Osteocyte (in vitro differentiated cells): ENCODE measurements at places on chromosomes 5 and 9. TPM values are rescaled to one million over a fixed set of nuclear protein-coding genes. Genes with fewer than 3 reads are reported as not detected.
A peak's percentile ranks its signal among the peaks of the same experiment; 100 is the strongest.

- no peaks in the 10 kb centered on the region for H3K27me3 ChIP-seq
- peaks cover 26% of the 10 kb centered on the region for H3K4me1 ChIP-seq
- H3K36me3 ChIP-seq, result no peaks in the 10 kb centered on the region
- H3K4me3 ChIP-seq, result no peak overlapping the region
These were observed 37.4 kb upstream of the SSBP2 start for GRCh38 chr5:81788329-81788728.

DNA sequence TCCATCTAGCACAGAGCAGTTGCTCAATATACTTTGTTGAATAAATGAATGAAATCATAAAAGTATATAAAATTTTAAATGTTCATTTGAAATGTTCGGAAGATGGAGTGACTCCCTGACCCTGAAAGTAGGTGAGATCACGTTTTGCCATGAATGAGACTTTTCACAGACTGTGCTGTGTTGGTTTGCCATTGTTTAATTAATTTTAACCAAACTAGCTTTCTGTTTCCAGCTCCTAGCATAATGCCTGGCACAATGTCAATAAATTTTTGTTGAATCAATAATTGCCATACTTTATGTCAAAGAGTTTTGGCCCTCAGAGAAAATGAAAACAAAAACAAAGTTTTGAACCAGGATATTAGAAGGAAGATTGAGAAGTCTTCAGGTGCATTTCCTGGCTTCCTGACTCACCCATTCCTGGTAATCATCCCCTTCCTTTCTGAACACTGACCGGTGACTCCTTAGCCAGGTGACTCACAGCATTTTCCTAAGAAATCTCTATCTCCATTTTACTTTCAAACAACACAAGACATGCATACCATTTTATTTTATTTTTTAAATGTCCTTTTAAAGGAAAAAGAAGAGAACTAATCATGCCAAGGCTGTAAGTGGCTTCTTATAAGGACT lies 15.1 kb downstream of the SLC28A3 start:
- no peak overlapping the region for H3K27ac ChIP-seq
- peaks cover 27% of the 10 kb centered on the region for H3K4me1 ChIP-seq
- no peak for DNase-seq
- H3K4me3 ChIP-seq, result no peak overlapping the region
- peaks cover 2% of the 10 kb centered on the region for H3K36me3 ChIP-seq
- H3K27me3 ChIP-seq, result no peaks in the 10 kb centered on the region

DNA sequence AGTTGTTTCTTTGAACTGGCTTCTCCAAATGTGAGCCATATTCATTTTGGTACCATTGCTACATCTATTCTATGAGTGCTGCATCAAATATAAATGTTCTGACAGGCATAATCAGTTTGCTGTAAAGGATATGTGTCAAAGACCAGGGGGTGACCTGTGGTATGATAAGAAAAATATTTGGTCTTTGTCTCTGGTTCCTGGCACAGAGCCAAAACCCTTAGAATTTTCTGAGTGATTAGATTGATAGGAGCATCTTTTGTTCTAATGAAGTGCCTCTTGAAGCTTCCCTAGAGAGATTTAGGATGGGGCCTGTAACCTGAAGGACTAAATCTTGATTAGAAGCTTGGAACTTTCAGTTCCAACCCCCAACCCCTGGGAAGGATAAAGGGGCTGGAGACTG lies 256.3 kb downstream of the NNT start:
- H3K27ac ChIP-seq, result no peak overlapping the region
- no peak for DNase-seq
- no peaks in the 10 kb centered on the region for H3K36me3 ChIP-seq
- H3K27me3 ChIP-seq, result no peaks in the 10 kb centered on the region
- H3K4me1 ChIP-seq, result no peaks in the 10 kb centered on the region

DNA sequence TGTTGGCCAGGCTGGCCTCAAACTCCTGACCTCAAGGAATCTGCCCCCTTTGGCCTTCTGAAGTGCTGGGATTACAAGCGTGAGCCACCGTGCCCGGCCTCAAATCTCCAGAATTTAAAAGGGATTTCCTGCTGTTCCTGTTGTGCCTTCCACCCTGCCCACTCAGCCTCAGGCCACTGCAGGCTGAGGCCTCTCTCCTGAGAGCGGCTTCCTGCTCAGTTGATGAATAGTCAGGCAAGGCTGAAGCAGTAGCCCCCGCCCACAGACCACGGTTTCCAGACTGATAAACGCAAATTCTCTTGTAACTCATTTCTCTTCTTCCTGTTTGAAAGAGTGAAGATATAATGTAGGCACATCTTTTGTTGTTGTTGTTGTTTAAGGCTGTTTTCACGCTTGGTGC lies 127.0 kb upstream of the PLCXD3 start:
- DNase-seq, result no peak
- peaks cover 13% of the 10 kb centered on the region for H3K27me3 ChIP-seq
- H3K4me3 ChIP-seq, result no peak overlapping the region
- no peaks in the 10 kb centered on the region for H3K36me3 ChIP-seq
- H3K27ac ChIP-seq, result no peak overlapping the region

- no peak overlapping the region for H3K4me3 ChIP-seq
- H3K36me3 ChIP-seq, result no peaks in the 10 kb centered on the region
- DNase-seq, result no peak
- H3K4me1 ChIP-seq, result peaks cover 21% of the 10 kb centered on the region
These were observed 207.1 kb downstream of the SGCD start for GRCh38 chr5:156534085-156534484.

Gene CARD19
- total RNA-seq, result 35.8 and 42.9 TPM in 2 replicates

Gene OBP2B
- total RNA-seq, result not detected in 2 replicates

- H3K27me3 ChIP-seq, result peaks cover 5% of the 10 kb centered on the region
- DNase-seq, result no peak
- no peaks in the 10 kb centered on the region for H3K4me1 ChIP-seq
- no peak overlapping the region for H3K27ac ChIP-seq
These were observed 90.9 kb downstream of the SV2C start for GRCh38 chr5:76174101-76174500.

GRCh38 chr9:116490321-116490720 lies 196.8 kb upstream of the TRIM32 start:
- H3K27ac ChIP-seq, result no peak overlapping the region
- no peaks in the 10 kb centered on the region for H3K36me3 ChIP-seq
- no peak overlapping the region for H3K4me3 ChIP-seq
- no peaks in the 10 kb centered on the region for H3K27me3 ChIP-seq
- peaks cover 8% of the 10 kb centered on the region for H3K4me1 ChIP-seq

Gene EQTN
- total RNA-seq, result not detected in 2 replicates

DNA sequence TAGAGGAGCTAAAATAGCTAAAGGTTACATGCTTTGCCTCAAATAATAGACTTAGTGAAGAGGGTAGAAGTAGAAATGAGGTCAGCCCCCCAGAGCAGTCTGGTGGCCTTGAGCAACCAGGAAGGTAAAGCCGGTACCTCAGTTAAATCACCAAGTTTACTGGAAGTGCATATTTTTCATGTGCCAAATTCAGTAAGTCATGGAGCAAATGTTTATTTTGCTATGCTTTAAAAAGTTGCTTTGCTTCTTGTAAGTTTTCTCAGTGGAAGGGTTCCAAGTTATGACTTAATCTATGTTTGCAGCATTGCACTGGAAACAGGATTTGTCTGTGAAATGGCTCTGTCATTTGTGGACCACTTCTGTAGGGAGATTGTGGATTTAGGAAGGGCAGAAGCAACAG lies 256.7 kb downstream of the ARRDC3 start:
- H3K27me3 ChIP-seq, result no peaks in the 10 kb centered on the region
- no peak overlapping the region for H3K4me3 ChIP-seq
- H3K4me1 ChIP-seq, result peaks cover 42% of the 10 kb centered on the region
- peak overlapping the region; percentile 61 for H3K27ac ChIP-seq
- H3K36me3 ChIP-seq, result no peaks in the 10 kb centered on the region

- peaks cover 24% of the 10 kb centered on the region for H3K36me3 ChIP-seq
- H3K27ac ChIP-seq, result no peak overlapping the region
- DNase-seq, result no peak
- no peaks in the 10 kb centered on the region for H3K4me1 ChIP-seq
- H3K27me3 ChIP-seq, result no peaks in the 10 kb centered on the region
These were observed 87.6 kb downstream of the ERP44 start for GRCh38 chr9:100011062-100011681.

Gene ZNF879
- total RNA-seq, result 4.2 and 5.2 TPM in 2 replicates

Gene SEMA6A
- total RNA-seq, result 2.3 and 2.6 TPM in 2 replicates

Gene CNTLN
- 13.6 and 14.6 TPM in 2 replicates for total RNA-seq

Gene CDH9
- not detected in 2 replicates for total RNA-seq

DNA sequence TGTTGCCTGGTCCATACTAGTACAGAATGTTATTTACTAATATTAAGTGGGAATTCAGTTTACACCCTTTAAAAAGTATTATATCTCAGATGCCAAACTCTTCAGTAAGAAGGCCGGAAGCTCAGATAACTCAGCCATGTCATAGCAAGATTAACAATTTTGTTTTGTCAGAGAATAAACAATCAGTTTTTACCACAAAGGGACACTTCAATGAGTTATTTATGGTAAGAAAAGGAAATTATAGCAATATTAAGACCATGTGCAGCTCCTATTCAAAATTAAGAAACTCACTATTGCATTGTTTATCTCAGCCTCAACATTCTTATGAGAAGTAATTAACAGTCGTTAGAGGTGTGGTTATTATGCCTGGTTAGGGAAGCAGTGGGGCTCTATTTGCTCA lies 13.1 kb upstream of the ARL15 start:
- H3K4me1 ChIP-seq, result no peaks in the 10 kb centered on the region
- H3K4me3 ChIP-seq, result no peak overlapping the region
- DNase-seq, result no peak
- peaks cover 57% of the 10 kb centered on the region for H3K27me3 ChIP-seq
- no peaks in the 10 kb centered on the region for H3K36me3 ChIP-seq

Gene PCDHGB3
- 0.19 and 0.29 TPM in 2 replicates for total RNA-seq

Gene TEX48
- not detected in 2 replicates for total RNA-seq

DNA sequence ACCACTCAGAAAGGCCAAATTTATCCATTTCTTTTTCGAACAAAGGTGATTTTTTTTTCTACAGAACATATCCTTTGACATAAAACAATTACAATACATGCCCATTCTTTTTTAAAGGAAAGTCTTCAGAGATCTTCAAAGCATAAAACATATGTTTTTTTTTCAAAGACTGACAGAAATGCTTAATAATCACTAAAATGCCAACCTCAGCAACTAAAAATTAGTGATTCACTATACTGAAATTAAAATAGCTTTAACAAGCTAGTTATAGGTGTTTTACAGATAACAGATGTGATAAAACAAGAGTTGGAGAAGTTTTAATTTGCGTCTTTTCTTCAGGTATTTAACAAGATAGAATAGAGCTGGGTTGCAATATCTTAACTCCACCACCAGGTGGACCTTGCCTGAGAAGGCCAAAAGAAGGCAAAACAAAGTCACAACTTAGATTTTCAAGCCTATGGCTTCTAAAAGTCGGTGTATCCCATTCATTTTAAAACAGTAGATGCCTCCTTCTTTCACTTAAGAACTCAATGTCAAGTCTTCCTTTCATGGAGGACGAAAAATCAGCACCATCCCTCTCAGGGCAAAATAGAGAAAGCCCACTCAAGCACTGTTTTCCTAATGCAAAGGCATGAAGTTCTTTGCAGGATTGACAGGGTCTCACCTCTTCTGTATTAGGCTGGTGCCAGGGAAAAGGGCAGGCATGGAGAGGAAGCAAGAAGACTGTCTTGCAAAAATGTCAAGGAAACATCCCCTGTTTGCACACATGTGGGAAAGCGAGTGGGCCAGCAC lies 31.1 kb upstream of the CPLX2 start:
- no peaks in the 10 kb centered on the region for H3K36me3 ChIP-seq
- H3K27ac ChIP-seq, result no peak overlapping the region
- no peak for DNase-seq
- no peaks in the 10 kb centered on the region for H3K27me3 ChIP-seq
- no peaks in the 10 kb centered on the region for H3K4me1 ChIP-seq

DNA sequence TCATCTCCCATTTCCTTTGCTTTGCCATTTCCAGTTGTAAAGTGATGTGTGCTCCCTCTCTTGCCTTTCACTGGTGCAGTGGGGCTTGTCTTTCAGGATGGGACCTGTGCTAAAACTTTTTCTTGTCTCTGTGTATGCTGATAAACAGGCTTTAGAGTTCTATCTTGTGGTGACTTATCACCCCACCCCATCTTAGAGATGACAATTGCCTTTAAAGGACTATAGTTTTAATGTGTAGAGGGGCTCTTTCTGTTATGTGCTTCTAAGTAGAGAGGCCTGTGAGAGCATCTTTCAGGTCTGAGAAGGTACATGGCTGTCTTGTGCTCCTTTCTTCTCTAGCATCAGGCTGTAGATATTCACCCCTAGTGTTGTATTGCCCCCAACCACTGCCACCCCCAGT lies 21.9 kb downstream of the MAN2A1 start:
- no peaks in the 10 kb centered on the region for H3K27me3 ChIP-seq
- no peak for DNase-seq
- H3K4me3 ChIP-seq, result no peak overlapping the region
- H3K27ac ChIP-seq, result no peak overlapping the region
- H3K4me1 ChIP-seq, result peaks cover 14% of the 10 kb centered on the region

- no peak overlapping the region for H3K27ac ChIP-seq
- peaks cover 25% of the 10 kb centered on the region for H3K36me3 ChIP-seq
- no peak for DNase-seq
- H3K4me1 ChIP-seq, result peaks cover 56% of the 10 kb centered on the region
- no peak overlapping the region for H3K4me3 ChIP-seq
These were observed 44.2 kb downstream of the SH3PXD2B start for GRCh38 chr5:172410160-172410559.
